NCI-H1105 (cell line): ENCODE measurements at places on chromosomes 1 and 21.

GRCh38 chr1:21396516-21396915, 43.4 kb upstream of the NBPF3 start:
- DNase-seq = no peak

DNA sequence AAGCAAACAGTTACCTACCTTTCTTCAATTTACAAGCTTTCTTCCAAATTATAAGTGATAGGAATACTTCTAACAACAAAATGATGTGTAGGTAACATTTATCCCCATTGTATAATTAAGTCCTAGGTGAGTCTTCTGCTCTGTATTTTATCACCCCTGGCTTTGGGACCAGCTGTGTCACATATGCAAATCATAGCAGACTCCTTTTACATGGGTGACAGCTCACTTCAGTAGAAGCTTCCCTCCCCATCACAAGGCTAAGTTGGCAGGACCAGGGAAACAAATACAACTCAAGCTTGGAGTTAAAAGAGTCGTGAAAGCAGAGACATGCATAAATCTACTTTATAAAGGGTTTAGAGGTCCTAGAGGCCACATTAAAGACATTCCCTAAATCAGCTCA, 121.1 kb upstream of the RUNX1 start:
- no peak for DNase-seq

DNA sequence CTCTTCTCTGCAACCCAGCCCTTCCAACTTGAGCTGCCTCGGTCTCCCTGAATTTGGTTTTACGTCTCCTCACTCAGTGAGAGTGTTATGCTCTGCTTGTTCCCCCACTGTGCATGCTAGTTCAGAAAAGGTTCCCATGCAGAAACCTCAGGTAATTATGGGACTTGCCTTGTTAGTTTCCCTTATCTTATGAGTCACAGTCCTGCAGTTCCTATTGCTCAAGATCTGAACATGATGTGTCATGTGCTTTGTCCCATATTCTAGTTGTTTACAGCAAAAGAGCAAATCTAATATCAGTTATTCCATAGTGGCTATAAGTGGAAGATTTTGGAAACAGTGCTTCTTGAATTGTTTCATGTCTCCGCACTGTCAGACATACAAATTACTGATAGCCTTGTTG, 74.4 kb downstream of the DUSP10 start:
- no peak for DNase-seq

DNA sequence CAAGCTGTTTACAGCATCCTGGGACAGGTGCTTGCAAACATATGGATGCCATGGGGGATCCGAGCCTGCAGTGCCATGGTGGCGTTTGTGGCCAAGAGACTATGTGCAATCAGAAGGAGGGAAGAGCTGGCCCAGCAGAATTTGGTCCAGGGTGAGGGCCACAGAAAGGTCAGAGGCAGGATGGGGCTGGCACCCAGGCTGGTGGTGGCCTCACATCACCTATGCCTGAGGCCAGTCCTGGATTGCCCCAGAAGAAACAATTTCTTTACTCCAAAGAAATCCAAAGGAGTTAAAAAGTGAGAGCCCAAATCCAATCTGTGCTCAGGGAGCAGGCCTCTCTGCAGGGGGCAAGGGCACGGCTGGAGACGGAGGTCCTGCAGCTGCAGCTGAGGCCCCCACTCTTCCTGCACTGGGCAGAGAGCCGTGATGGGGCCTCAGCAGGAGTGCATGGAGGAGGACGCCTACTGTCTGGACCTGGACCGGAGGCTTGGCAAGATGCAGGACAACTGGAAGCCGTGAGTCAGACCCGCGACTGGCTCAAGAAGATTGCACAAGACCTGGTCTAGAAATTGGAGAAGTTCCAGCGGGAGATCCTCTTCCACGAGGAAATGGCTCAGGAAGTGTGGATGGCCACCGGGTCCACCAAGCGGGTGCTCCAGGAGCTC, 163.5 kb downstream of the RYR2 start:
- no peak for DNase-seq

- DNase-seq = no peak
Observed at GRCh38 chr1:178942285-178943198, 71.7 kb upstream of the ANGPTL1 start.

DNA sequence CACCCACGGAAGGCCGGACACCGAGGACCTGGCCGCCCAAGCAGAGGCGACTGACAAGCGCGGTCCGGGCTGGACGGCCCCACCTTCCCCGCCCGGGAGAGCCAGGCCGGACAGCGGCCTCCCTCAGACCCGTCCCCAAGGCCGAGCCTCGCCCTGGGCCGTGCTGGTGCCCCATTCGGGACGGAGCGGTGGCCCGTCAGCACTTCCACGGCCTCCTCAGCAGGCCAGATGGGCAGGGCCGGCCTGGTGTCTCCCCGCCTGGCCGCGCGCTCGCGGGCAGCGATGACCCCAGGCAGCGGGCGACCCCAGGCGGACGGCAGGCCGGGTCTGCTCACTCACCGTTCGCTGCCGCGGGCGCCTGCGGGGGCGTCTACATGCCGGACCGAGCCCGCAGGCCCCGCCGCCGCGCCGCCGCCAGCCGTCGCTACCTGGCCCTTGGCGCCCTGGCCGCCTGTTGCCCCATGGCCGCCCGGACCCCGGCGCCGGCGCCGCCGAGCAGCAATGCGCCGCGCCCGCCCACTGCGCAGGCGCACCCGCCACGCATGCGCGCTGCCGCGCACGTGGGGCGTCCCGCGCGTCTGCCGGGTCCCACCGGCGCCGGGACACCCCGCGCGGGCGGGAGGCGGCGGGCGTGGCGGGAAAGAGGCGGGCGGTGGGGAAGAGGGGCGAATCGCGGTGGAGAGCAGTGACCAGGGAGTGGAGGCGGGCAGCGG, at the start of gene NADK:
Gene NADK (minus strand): TSS at position 521 of the 713 bp plus-strand sequence. CDS start 13,064 bp downstream, outside the sequence.
- DNase-seq = peak; percentile 49

GRCh38 chr1:203906932-203907331, 45.5 kb downstream of the SNRPE start:
- DNase-seq = no peak

- DNase-seq = peak; percentile 71
Observed at GRCh38 chr1:50251702-50252101, 143.0 kb downstream of the ELAVL4 start.

GRCh38 chr1:89462250-89462649, 62.4 kb upstream of the LRRC8B start:
- DNase-seq = no peak

DNA sequence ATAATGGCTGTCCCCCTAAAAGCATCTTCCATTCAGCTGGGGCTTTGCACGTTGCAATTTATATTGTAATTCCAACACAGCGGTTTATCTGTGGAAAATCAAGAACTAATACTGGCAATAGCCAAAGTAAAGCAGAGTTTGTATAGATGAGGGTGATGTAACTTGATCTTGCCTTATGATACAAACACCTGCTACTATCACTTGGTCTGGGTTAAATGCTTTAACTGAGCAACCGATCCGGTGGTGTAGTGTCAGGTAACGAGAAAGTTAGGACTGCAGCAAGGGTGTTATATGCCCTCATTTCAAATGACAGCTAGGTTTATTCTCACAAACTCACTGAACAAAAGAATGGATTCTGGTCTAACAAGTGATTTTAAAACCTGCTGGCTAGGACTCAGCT, 47.3 kb upstream of the PLPPR4 start:
- no peak for DNase-seq

- no peak for DNase-seq
Observed at GRCh38 chr1:159602501-159602999, 14.9 kb downstream of the APCS start.

GRCh38 chr21:36551731-36552433, 72.0 kb upstream of the CLDN14 start:
- DNase-seq = no peak

DNA sequence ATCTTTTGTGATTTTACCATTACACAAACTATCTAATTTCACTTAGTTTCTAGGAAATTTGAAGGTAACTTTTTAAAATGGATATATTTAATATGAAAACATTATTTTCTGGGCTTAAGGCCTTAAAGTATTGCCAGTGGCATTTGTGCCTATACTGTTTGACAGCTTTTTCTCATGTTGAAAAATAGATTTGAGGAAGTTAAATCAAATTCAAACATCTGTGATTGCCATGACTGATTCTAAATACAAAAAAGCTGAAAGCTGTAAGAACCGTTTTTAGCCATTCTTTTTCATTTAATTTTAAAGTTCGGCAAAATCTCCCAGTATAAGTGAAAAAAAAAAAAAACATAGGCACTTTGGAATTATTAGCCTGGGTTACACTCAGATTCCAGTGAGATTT, 301.1 kb downstream of the DPYD start:
- no peak for DNase-seq

DNA sequence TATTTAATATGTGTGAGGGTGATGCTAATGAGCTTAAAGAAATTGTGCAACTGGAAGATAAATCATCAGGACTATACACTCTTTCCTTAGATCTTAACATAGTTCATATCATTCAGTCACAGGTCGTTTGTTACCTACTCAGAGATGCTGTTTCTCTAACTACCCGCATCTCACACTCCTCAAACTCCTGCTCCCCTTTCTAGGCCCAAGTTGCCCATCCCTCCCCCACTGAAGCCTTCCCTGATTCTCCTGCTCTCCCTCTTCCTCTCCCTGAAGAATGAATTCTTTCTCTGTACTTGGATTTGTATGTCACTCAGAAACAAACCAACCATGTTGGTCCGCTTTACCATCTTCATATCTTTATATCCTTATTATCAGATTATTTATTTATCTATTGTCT, 9.1 kb downstream of the SH3GLB1 start:
- DNase-seq = no peak

GRCh38 chr1:154501423-154502065, 475 bp upstream of the TDRD10 start:
- DNase-seq = no peak

DNA sequence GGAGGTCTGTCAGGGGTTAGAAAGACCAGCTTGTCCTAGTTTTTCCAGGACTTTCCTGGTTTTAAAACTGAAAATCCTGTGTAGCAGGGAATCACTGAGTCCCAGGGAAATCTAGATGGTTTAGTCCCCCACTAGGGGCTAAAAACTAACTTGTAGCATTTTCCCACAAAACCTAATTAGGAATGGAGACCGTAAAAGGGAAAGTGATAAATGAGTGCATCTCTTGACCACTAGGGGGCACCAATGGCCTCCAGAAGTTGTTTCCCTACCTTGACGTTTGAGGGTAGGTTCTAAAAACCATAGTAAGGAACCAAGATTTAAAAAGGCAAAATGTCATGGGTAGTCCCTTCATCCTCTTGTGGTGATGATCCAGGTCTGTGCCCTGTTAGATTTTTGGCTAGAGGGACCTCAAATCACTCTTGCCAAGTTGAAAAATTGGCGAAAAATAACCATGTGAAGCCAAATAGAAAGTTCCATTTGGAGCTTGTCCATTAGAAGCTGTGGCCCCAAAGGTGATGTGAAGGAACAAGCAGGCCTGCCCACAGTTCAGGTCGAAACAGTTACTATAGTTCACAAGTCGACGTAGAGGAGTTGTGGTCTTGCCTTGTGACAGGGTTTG, 24.5 kb downstream of the CLIC6 start:
- DNase-seq = peak; percentile 22

- no peak for DNase-seq
Observed at GRCh38 chr1:116481934-116482333, 88.9 kb downstream of the CD58 start.

DNA sequence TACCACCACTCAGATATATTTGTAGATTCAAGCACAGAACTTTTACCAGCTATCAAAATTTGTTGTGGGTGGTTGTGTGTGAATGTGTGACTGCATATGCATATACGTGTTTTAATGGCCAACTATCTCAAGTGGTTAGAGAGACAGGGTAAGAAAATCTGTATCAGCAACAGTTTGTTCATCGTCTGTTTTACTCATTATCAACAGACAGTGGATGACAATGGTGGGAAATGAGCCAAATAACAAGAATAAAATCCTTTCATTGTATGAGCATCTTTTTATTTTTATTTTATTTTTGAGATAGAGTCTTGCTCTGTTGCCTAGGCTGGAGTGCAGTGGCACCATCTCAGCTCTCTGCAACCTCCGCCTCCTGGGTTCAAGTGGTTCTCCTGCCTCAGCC, 22.7 kb upstream of the DYNLT5 start:
- no peak for DNase-seq

DNA sequence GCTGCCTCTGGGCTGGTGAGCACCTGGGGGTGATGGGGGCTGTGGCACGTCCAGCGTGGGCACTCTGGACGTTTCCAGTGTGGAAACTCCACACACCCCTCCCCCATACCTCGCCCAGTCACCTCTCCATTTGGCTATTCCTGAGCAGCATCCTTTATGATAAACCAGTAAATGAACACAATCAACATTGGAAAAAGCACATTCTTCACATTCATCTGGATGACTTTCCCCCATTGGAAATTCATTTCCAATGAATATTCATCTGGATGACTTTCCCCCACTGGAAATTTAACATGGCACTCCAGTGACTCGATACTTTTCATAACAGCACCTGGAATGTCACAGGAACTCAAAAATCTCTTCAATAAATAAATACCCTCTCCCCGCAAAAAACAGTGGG, 104.8 kb upstream of the KRTAP19-8 start:
- no peak for DNase-seq

GRCh38 chr1:200029035-200029821, 1.7 kb downstream of the NR5A2 start:
- peak; percentile 54 for DNase-seq

DNA sequence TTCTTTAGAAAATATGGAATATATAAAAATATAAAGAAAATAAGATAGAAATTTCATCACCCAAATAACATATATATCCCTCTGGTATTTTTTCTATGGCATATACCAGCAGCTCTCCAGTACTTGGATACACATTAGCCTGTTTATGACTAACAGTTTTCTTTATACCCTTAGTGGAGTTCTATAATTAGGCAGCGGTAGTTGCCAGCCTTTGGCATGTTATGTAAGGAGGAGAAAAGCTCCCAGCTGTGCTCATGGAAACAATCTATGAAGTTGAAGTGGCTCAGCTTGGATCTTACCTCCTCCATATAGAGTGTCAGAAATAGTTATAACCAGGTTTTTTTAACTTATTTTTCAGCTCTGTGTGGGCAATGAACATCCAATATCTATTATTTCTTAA, 1636.8 kb downstream of the AMY1C start:
- peak; percentile 16 for DNase-seq

- no peak for DNase-seq
Observed at GRCh38 chr1:240284656-240285414, 193.2 kb downstream of the FMN2 start.

GRCh38 chr21:29610779-29611360, 312.1 kb downstream of the BACH1 start:
- no peak for DNase-seq

DNA sequence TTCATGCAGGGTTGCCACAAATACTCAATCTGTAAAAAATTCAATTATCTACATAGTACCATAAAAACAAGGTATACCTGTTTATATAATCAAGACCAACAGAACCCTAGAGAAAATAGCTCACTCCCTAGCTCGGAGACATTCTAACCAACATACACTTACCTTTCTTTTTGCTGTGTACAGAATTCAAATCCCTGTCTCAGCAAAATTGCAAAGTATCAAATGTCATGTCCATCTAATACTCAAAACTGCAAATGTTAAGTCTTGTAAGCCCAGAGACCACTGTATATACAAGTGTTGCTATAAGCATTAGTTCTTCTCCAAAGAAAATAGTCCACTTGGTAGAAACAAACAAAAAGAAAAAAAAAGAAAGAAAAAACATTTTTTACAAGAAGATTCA, 16.2 kb upstream of the SELE start:
- no peak for DNase-seq

GRCh38 chr1:181801617-181802016, 259.9 kb downstream of the ZNF648 start:
- no peak for DNase-seq

GRCh38 chr1:157176591-157177121, 38.5 kb upstream of the ETV3 start:
- no peak for DNase-seq
